ENCODE measurements at places on chromosomes 2 and 18. TPM values are rescaled to one million over a fixed set of nuclear protein-coding genes. Genes with fewer than 3 reads are reported as not detected.
A peak's percentile ranks its signal among the peaks of the same experiment; 100 is the strongest.

DNA sequence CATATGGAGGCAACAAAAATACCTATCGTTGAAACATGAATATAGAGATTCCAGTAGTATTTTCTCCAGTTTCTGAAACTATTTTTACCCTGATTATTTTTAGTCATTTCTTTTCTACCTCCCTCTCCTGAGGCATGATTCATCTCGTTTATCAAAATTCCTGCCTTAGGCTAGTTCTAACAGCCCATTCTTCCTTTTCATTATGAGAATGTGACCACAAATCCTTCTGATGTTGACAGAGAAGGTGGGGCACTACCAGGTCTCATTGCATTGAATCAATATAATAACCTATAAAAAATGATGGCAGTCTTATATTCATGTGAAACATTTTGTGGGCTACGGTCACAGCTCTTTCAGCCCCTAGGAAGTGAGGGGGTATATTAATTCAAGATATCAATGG lies 406.5 kb upstream of the UBE2E3 start:
- H3K27ac ChIP-seq = no peak overlapping the region
- H3K4me1 ChIP-seq = peaks cover 32% of the 10 kb centered on the region
- no peaks in the 10 kb centered on the region for H3K27me3 ChIP-seq
- no peak overlapping the region for H3K4me3 ChIP-seq
- DNase-seq = peak; percentile 51

GRCh38 chr2:218658671-218659257 lies 659 bp downstream of the ZNF142 start:
- peaks cover 14% of the 10 kb centered on the region for H3K36me3 ChIP-seq
- DNase-seq = peak; percentile 80
- H3K4me3 ChIP-seq = peak overlapping the region; percentile 89

GRCh38 chr2:127683757-127684156 lies 8.4 kb upstream of the LIMS2 start:
- no peak overlapping the region for H3K27ac ChIP-seq
- H3K4me1 ChIP-seq = no peaks in the 10 kb centered on the region
- no peak overlapping the region for H3K4me3 ChIP-seq
- no peaks in the 10 kb centered on the region for H3K27me3 ChIP-seq
- no peak for DNase-seq
- H3K36me3 ChIP-seq = no peaks in the 10 kb centered on the region

GRCh38 chr18:21958707-21959450 lies 210.5 kb upstream of the GATA6 start:
- H3K4me1 ChIP-seq = no peaks in the 10 kb centered on the region
- H3K4me3 ChIP-seq = no peak overlapping the region
- no peak overlapping the region for H3K27ac ChIP-seq
- DNase-seq = no peak
- no peaks in the 10 kb centered on the region for H3K36me3 ChIP-seq

GRCh38 chr2:225025917-225026571 lies 16.2 kb downstream of the DOCK10 start:
- no peak overlapping the region for H3K4me3 ChIP-seq
- no peaks in the 10 kb centered on the region for H3K36me3 ChIP-seq
- H3K27me3 ChIP-seq = no peaks in the 10 kb centered on the region
- peak overlapping the region; percentile 49 for H3K27ac ChIP-seq

GRCh38 chr2:8674420-8675009 lies 7.3 kb upstream of the ID2 start:
- DNase-seq = no peak
- H3K27me3 ChIP-seq = no peaks in the 10 kb centered on the region
- H3K4me3 ChIP-seq = no peak overlapping the region
- H3K27ac ChIP-seq = no peak overlapping the region

The NLRC4 gene
- not detected for total RNA-seq

The IL1RN gene
- not detected for total RNA-seq

All from GM23248 (cell line).